ENCODE measurements at places on chromosomes 2 and 18. TPM values are rescaled to one million over a fixed set of nuclear protein-coding genes. Genes with fewer than 3 reads are reported as not detected.

Gene UGT1A8
- not detected for total RNA-seq

DNA sequence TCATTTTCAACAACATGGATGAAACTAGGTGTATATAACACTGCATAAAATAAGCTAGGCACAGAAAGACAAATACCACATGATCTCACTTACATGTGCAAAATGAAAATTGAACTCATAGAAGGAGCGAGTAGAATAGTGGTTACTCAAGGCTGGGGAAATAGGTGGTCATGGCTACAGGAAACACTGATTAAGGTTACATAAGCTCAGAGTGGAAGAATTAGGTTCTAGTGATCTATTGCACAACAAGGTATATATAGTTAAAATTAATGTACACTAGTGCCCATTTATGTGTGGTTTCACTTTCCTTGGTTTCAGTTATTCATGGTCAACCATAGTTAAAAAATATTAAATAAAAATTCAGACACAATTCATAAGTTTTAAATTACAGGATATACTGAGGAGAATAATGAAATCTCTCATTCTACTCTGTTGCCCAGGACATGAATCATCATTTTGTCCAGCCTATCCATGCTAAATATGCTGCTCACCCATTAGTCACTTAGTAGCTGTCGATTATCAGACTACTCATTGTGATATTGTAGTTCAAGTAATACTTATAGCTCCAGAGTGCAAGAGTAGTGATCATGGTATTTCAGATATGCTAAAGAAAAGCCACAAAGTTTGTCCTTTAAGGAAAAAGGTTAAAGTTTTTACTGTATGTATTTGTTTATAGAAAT lies 1530.9 kb upstream of the LRRTM1 start:
- no peak overlapping the region for H3K27ac ChIP-seq
- no peak overlapping the region for H3K4me3 ChIP-seq
- no peaks in the 10 kb centered on the region for H3K4me1 ChIP-seq
- H3K36me3 ChIP-seq = no peaks in the 10 kb centered on the region

Gene FAM161A
- total RNA-seq = 1.5 TPM

DNA sequence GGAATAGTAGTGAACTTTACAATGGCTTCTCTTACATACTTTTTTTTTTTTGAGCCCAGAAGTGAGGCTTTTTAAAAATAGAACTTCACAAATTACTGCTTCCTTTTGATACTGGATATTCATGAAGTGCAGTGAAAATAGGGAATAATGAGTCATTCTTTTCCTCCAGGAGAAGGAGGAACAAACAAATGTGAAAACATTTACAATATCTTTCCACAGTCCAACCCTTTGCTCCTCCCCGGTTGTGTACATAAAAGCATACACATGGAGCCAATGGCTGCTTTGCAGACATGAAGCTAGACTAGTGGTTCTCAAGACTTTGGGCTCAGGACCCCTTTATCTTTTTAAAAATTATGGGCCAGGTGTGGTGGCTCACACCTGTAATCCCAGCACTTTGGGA lies 266.9 kb downstream of the GBX2 start:
- H3K27ac ChIP-seq = no peak overlapping the region
- no peaks in the 10 kb centered on the region for H3K4me1 ChIP-seq
- no peak for DNase-seq
- H3K36me3 ChIP-seq = no peaks in the 10 kb centered on the region
- no peaks in the 10 kb centered on the region for H3K27me3 ChIP-seq
- H3K4me3 ChIP-seq = no peak overlapping the region

GRCh38 chr2:227033471-227034148 lies 130.4 kb downstream of the COL4A4 start:
- H3K36me3 ChIP-seq = no peaks in the 10 kb centered on the region
- no peaks in the 10 kb centered on the region for H3K27me3 ChIP-seq
- no peak overlapping the region for H3K4me3 ChIP-seq
- H3K4me1 ChIP-seq = peaks cover 27% of the 10 kb centered on the region

Gene CHAC2
- 1.9 TPM for total RNA-seq

Gene CHRND
- total RNA-seq = not detected

Gene IL1R2
- 15.9 TPM for total RNA-seq

Gene DPP4
- 5.8 TPM for total RNA-seq

- H3K4me1 ChIP-seq = no peaks in the 10 kb centered on the region
- no peak for DNase-seq
- no peak overlapping the region for H3K4me3 ChIP-seq
- H3K36me3 ChIP-seq = no peaks in the 10 kb centered on the region
These were observed 102.2 kb downstream of the DLGAP1 start for GRCh38 chr18:4352746-4353551.

Gene DTNA
- total RNA-seq = 96.0 TPM

DNA sequence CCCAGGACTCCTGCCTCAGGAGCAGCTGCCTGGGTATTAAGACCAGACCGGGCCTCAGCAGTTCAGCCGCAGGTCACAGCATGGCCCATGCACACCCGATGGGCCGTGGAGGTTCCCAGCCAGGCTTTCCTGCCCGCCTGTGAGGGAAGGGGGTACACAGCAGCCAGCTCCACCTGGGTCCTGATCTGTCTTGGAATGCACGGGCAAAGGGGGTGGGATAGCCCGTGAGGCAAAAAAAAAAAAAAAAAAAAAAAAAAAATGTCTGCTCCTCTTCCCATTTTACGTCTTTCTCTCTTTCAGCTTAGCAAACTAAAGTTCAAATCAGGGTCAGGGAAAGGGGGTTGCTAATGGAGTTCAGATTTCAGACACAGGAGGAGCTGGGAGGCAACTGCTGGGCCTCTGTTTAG lies 385.2 kb downstream of the TNS1 start:
- no peak for DNase-seq
- H3K27me3 ChIP-seq = no peaks in the 10 kb centered on the region
- no peaks in the 10 kb centered on the region for H3K36me3 ChIP-seq
- no peak overlapping the region for H3K4me3 ChIP-seq
- peaks cover 45% of the 10 kb centered on the region for H3K4me1 ChIP-seq

Gene FAM237A
- total RNA-seq = not detected

DNA sequence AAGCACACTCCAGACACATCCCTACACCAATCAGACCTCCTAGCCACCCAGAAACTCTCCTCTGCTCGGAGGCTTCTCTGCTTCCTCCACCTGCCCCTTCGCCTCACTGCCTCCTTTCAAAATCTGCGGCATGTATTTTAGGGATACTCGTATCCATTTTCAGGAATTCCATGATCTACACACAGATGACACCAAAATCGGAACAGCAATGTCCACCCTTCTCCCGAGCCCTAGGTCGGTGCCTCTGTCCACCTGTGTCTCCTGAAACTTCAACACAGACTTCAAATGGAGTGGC lies 1.4 kb upstream of the SH3BP4 start:
- DNase-seq = no peak
- H3K4me3 ChIP-seq = no peak overlapping the region
- H3K36me3 ChIP-seq = no peaks in the 10 kb centered on the region
- H3K4me1 ChIP-seq = peaks cover 46% of the 10 kb centered on the region

Gene B3GNT7
- 3.8 TPM for total RNA-seq

Gene GAREM1
- 9.7 TPM for total RNA-seq

DNA sequence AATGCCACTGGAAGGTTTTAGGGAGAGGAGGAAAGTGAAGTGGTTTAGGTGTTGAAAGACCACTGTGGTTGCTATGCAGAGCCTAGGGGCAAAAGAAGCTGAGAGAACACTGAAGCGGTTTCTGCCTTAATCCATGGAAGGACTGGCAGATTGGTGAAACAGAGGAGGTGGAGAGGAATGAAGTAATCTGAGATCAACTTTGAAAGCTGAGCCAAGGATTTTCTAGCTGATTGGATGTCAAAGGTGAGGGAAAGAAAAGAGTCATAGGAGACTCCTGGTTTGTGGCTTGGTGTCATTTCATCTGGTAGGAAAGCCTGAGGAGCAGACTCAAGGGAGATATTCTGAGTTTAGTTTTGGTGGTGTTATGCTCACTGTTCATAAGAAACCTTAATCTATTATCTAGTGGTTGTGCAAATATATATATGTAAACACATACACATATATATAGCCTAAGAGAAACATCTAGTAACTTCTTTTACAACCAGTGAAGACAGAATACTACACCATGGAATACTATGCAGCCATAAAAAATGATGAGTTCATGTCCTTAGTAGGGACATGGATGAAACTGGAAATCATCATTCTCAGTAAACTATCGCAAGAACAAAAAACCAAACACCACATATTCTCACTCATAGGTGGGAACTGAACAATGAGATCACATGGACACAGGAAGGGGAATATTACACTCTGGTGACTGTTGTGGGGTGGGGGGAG lies 134.1 kb upstream of the CREB1 start:
- no peaks in the 10 kb centered on the region for H3K27me3 ChIP-seq
- no peak for DNase-seq
- no peaks in the 10 kb centered on the region for H3K36me3 ChIP-seq
- no peak overlapping the region for H3K27ac ChIP-seq
- no peak overlapping the region for H3K4me3 ChIP-seq
- no peaks in the 10 kb centered on the region for H3K4me1 ChIP-seq

Gene CDKL4
- 0.82 TPM for total RNA-seq

Gene SLC40A1
- total RNA-seq = 34.9 TPM

GRCh38 chr2:61055557-61055956 lies 10.1 kb upstream of the SANBR start:
- no peaks in the 10 kb centered on the region for H3K36me3 ChIP-seq
- no peaks in the 10 kb centered on the region for H3K4me1 ChIP-seq
- no peak overlapping the region for H3K27ac ChIP-seq
- no peak overlapping the region for H3K4me3 ChIP-seq

GRCh38 chr2:9285385-9285920 lies 78.8 kb downstream of the ASAP2 start:
- H3K36me3 ChIP-seq = peaks cover 3% of the 10 kb centered on the region
- no peak for DNase-seq
- H3K4me1 ChIP-seq = no peaks in the 10 kb centered on the region
- no peak overlapping the region for H3K27ac ChIP-seq
- H3K27me3 ChIP-seq = no peaks in the 10 kb centered on the region

GRCh38 chr2:49369101-49369500 lies 214.8 kb upstream of the FSHR start:
- no peaks in the 10 kb centered on the region for H3K36me3 ChIP-seq
- no peak overlapping the region for H3K4me3 ChIP-seq
- no peaks in the 10 kb centered on the region for H3K4me1 ChIP-seq
- DNase-seq = no peak
- H3K27ac ChIP-seq = no peak overlapping the region

DNA sequence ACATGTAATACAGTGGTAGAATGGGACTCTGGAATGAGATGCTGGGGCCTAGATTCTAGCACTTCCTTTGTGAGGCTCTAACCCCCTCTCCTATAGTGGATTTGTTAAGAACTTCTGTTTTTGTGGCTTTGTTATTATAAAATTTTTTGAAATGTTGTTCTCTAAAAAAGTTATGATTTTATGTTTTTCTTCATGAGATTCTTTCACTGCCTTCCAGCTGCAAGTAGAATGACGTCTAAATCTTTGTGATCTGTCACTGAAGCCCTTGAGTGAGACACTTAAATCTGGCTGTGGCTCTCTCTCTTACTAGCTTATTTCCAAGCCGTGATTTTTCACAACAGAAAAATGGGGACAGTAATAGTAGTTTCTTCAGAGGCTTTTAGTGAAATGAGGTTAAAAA lies 1.6 kb downstream of the CASP8 start:
- no peak overlapping the region for H3K27ac ChIP-seq
- H3K4me3 ChIP-seq = no peak overlapping the region
- no peak for DNase-seq
- no peaks in the 10 kb centered on the region for H3K36me3 ChIP-seq
- H3K4me1 ChIP-seq = peaks cover 9% of the 10 kb centered on the region

GRCh38 chr2:74567881-74568280 lies 13.4 kb downstream of the DOK1 start:
- H3K36me3 ChIP-seq = no peaks in the 10 kb centered on the region
- H3K4me3 ChIP-seq = no peak overlapping the region
- no peaks in the 10 kb centered on the region for H3K27me3 ChIP-seq
- peak overlapping the region; percentile 67 for H3K27ac ChIP-seq
- no peaks in the 10 kb centered on the region for H3K4me1 ChIP-seq

DNA sequence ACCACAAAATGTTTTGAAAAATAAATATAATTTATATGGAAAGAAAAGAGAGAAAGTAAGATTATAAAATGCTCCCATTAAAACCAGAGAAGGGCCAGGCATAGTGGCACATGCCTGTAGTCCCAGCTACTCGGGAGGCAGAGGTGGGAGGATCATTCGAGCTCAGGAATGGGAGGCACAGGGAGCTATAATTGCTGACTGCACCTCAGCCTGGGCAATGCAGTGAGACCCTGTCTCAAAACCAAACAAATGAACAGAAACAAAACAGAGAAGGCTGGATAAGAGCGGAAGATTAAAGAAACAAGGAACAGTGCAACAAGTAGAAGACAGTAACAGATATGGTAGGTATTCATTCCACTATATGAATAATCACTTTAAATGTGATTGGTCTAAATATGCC lies 18.6 kb upstream of the TMEM182 start:
- H3K27me3 ChIP-seq = no peaks in the 10 kb centered on the region
- DNase-seq = no peak
- no peak overlapping the region for H3K27ac ChIP-seq
- H3K4me3 ChIP-seq = no peak overlapping the region
- no peaks in the 10 kb centered on the region for H3K4me1 ChIP-seq

DNA sequence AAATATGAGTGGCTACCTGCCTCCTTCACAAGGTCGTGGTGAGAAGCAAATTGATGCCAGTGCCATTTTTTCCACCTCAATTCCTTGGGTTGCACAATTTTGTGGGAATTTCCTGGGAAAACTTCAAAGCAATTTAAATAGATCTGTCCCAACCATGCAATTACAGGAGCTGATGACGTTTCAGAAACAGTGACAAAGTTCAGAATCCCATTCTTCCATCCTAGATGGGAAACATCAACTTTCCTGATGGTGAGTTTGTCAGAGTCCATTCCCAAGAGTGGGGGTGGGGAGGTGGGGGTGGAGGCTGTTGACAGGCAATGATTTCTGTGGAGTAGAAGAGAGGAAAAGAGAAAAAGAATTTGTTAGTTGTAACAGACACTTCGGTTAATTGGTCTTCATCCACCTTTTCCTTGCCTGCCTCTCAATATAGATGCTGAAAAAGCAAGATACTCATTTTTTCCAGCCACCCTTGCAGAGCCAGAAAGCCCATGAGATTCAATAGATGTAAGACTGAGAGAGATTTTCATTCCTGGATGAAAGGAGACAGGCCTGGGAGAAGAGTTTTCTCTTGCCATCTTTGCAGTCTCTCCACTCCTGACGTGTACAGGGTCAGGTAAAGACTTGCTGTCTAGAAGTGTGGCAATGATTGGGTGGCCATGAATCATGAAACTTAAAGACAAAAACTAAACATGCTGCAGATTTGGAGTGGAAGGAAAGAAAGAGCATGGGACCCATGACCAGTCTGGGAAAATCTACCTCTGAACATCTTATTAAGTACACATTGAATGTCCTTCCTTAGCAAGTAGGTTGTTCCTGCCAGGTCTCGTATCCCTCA lies 47.3 kb downstream of the SOCS6 start:
- H3K27me3 ChIP-seq = no peaks in the 10 kb centered on the region
- H3K4me1 ChIP-seq = peaks cover 26% of the 10 kb centered on the region
- no peak overlapping the region for H3K27ac ChIP-seq

All from sigmoid colon (tissue), 7 donors.